Dermis lymphatic vessel endothelial cell (primary cell): ENCODE measurements at places on chromosomes 16 and 17. TPM values are rescaled to one million over a fixed set of nuclear protein-coding genes. Genes with fewer than 3 reads are reported as not detected.

Gene SCGB1C2
- not detected in 2 replicates for total RNA-seq

Gene FBXL16
- under 0.01 and 0.09 TPM in 2 replicates for total RNA-seq

Gene KCNJ2
- total RNA-seq, result 0.34 and 0.43 TPM in 2 replicates

Gene TRAPPC2L
- 31.5 and 38.0 TPM in 2 replicates for total RNA-seq

Gene PYY
- not detected in 2 replicates for total RNA-seq

Gene CHST5
- total RNA-seq, result under 0.01 and 0.09 TPM in 2 replicates

Gene SERPINF2
- total RNA-seq, result 0.09 TPM in 1 of 2 replicates, not detected in the other

Gene C1QTNF8
- total RNA-seq, result not detected in 2 replicates
